ENCODE measurements at places on chromosomes 2 and 18.

- DNase-seq = no peak
Observed at GRCh38 chr2:24708537-24709152, 84.5 kb downstream of the PTRHD1 start.

- no peak for DNase-seq
Observed at GRCh38 chr2:237219826-237220225, 134.1 kb downstream of the COPS8 start.

DNA sequence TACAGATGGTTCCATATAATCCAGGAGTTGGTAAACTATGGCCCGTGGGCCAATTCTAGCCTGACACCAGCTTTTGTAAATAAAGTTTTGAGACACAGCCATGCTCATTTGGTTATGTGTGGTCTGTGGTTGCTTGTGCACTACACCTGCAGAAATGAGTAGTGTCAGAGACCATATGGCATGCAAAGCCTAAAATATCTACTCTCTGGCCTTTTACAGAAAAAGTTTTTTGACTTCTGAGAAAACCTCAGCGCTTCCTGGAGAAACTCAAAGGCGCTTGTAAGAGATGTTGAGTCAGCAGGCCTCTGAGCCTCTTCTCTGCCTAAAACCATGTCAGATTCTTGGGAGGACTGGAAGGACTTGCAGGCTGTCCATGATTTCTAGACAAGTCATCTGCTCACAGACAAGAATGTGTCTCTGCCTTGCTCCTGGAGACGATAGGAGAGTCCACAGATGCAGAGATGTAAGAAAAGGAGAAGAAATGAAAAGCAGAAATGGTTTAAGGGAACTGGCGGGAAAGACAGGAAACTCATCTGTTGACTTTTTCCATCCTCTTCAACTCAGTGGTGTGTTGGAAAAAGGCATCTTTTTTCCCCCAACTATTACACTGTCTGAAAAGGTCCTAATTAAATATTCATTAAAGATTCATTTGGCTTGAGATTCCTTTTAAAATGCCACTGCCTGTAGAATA is 5.2 kb downstream of the TTC39C start:
- DNase-seq = peak; percentile 91

DNA sequence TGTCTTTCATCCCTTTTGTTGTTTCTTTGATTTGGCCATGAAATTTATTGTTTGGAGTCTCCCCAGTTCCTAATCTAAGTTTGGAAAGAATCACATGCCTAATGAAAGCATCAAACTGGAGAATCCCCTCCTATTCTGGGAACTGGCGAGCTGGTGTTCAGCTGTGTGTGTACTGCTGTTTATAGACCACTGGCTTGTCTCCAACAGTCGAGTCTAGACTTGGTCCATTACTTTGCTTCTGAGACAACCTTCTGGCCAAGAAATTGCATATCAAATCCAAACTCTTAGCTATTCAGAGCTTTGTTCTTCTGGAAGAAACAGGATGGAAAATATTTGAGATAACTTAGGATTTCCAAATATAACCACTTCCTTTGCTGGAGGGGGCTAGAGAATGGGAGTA is 111.5 kb upstream of the THSD7B start:
- no peak for DNase-seq

DNA sequence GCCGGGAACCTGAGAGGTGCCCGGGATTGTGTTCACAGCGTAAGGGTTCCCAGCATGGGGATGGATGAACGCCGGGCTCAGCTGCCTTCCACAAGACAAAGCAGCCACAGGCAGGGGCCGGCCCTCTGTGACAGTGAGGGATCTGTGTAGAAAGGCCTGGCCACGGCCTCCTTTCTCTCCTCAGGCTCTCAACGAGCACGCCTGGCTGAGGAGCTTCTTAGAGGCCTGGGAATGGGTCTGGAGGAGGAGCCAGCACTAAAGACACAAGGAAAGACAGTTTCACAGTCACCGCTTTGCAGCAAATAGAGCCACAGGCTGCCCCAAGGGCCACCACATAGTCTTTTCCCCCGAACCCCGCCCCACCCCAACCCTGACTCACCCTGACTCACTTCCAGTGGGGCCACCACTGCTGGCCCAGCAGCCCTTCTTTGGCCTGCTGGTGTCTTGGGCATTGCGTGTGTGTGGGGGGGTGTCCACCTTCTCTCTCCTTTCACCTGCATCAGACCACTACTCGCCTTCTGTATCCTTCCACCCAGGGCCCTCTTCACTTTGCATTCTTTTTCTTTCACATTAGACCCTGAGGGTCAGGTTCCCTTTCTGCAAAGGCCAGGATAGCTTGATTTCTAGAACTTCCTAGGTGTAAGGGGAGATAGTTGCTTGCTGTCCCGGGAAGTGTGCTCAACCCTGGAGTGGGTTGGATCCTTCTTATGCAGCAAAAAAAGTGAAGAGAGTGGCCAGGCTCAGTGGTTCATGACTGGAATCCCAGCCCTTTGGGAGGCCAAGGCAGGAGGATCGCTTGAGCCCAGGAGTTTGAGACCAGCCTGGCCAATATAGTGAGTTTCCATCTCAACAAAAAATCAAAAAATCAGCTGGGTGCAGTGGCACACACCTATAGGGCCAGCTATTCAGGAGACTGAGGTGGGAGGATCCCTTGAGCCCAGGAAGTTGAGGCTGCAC is 19.3 kb upstream of the HPCAL1 start:
- no peak for DNase-seq
